ENCODE measurements at places on chromosomes 16 and 17.

- no peak for DNase-seq
Measured at GRCh38 chr17:20071824-20072691, 62.9 kb downstream of the SPECC1 start.

GRCh38 chr17:61250335-61250890, 149.2 kb upstream of the TBX2 start:
- no peak for DNase-seq

DNA sequence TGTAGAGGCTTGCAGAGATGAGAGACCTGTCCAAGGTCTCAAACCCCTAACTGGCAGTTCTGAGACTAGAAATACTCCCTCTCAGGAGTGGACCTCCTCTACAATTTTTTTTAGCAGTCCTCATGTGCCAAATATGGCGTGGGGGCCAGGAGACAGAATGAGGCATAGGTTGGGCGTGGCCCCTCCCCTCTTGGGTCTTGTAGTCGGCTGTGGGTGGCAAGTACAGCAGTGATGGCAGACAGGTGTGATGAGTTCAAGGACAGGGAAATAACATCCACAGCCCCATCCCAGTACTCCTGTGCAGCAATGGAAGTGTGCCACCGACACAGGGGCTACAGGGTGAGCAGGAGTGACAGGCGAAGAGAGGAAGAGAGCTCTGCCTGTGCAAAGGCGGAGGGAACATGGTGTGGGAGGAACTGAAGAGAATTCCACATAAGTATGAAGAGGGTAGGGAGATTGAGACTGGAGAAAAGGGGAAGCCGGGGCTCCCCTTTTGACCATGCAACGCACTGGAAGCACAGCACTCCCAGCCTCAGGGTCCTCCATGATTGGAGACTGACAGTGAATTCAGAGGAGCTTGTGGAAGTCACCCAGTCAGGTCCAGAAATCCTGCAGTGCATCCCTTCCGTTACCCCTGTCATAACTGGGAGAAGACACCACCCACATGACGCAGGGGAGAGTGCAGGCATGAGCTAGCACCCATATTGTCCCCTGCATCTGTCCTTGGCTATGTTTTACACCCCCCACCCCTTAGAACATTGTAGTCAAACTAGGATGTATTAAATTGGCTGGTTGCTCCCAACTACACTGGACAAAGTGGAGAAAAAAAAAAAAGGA, 14.8 kb upstream of the CETP start:
- no peak for DNase-seq

- no peak for DNase-seq
Measured at GRCh38 chr16:3193221-3194212, 5.5 kb downstream of the OR1F1 start.

DNA sequence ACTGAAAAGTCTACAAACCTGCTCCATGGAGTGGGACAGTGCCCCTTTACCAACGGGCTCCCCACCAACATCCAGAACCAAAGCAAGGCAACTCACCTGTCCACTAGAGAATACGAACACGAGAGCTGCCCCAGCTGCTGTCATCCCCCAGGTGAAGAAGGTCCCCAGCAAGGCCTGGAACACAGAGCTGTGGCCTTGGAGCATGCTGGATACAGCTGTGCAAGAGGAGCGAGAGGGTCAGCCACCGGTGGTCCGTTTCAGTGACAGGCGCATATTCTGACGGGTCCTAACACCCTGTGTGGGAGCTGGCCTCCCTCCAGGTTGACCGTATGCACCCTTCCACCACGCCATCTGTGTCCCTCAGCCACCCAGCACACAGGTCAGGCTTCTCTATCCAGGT, 3.9 kb downstream of the SLC39A11 start:
- DNase-seq: no peak

DNA sequence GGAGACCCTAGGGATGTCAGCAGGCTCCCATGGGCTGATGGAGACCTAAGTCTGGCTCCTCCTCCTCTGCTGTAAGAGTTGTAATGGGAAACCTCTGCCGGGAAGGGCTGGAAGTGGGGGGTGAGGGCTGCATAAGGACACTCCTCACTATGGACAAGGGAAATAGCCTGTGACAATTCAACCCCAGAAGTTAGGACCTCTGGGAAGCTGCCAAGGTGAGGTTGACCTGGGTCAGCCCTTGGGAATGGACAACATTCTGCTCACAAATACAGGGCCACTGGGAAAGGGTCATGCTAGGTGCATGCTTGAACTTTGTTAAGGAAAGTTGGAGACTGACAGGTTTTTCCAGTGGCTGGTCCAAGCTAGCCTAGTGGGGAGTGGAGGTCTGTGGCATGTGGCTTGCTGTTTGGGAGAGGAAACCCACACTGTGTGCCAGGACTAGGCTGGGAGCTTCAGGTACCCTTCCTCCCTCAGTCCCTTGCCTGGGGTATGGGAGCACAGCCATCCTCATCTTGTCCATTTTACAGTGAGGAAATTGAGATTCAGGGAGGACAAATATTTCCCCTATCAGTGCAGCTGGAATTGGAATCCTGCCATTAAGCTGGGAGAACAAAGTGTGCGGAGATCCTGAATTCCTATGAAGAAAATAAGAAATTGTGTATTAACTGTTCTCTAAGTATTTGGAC, 190.4 kb downstream of the SALL1 start:
- DNase-seq: no peak

DNA sequence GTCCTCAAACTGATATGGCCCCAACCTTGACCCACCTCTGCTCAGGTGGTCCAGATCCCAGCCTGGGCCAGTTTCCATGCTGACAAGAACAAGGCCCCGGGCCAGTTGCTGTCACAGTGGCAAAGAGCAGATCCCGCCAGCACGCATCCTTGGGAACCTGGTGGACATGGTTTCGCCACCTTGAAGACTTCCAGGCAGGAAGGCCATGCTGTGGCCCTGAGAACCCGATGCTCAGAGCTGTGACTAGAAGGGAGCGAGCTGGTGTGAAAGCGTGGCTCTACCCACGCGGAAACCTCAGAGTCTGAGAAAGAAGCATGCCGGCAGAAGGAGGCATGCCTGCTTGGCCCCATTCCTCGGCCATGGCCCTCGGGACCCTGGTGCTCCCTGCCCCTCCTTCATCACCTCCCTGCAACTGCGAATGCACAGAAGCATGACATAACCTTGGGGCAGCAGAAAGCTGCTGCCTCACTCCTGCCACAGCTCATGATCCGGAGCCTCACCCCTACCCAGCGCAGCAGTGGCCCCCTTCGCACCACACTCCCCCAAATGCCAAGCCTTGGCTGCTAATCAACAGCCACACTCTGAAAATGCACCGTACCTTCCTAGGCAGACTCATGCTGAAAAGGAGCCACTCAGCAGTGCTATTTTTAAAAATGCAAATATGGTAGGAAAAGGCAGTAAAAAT, 33.2 kb downstream of the UBE2O start:
- no peak for DNase-seq

DNA sequence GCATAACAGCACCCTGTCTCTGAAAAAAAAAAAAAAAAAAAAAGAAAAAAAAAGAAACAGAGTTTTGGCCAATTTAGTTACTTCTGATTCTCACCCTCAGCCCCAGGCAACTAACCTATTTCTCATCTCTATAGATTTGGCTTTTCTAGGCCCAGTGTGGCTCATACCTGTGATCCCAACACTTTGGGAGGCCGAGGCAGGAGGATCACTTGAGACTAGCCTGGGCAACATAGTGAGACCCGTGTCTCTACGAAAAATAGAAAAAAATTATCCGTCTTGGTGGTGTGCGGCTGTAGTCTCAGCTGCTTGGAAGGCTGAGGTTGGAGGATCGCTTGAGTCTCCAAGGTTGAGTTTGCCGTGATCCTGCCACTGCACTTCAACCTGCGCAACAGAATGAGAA, 8.7 kb downstream of the RPS6KB1 start:
- DNase-seq: no peak

DNA sequence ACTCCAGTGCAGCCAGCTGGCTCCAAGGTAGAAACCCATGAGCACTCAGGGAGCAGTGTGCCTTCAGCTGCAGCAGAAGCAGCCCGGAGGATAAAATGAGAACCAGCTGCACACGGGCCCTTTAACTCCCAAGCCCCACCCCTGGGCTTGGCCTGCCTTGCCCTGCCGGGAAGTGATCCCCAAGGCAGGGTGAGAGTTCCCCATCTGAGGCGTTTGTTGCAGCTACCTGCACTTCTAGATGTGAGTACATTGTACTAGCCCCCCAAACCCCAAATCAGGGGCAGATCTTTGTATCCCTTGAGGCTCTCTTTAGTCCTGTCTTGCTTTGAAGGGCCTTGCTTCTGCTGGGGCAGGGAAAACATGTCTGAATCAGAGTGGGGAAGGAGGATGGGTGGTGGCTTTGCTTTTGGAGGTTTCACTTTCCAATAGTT, at the start of gene MVP:
Gene MVP, plus strand, starts transcription at position 192 of the 431 bp plus-strand sequence. CDS start 10,088 bp downstream, outside the sequence.
- DNase-seq: peak; percentile 45

- no peak for DNase-seq
Measured at GRCh38 chr17:6420173-6420641, 14.7 kb downstream of the AIPL1 start.

GRCh38 chr16:89775223-89775622, 41.2 kb downstream of the FANCA start:
- DNase-seq: no peak

GRCh38 chr16:83835586-83836566, 28.1 kb downstream of the HSBP1 start:
- peak; percentile 58 for DNase-seq

DNA sequence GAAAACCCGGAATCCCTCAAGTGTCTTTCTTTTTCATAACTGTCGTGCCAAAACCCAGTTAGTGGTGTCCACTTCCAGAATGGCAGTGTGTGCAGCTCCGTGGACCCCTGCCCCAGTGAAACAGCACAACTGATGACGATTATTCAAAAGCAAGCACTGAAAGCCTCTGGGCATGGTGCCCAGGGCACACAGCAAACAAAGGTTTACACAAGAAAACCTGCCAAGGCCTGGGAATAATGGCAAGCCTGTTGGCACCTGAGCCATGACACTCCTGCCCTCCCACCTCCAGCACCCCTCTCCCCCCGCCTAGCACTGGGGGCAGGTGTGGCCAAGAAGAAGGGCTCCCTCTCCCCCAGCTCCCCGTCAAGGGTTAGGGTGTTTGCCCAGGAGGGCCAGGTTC, 2.8 kb downstream of the PKMYT1 start:
- DNase-seq: no peak

GRCh38 chr16:87881324-87882200, 12.3 kb upstream of the SLC7A5 start:
- no peak for DNase-seq

DNA sequence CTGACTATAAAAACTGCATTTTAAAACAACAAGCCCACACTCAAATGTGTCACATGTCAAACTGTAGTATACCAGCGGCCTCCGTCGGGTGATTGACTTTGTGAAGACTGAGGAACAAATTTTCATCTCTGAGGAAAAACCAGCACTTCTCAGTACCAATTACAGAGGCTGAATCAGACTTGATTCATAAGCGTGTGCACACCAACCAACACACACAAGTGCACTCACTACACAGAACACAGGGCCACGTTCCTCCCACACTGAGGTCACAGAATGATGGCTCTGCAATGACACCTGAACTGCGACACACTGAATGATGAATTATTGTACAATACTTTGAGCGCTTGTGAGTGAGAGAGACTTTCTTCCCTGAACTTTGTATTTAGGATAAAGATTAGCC, 29.6 kb downstream of the XPO6 start:
- no peak for DNase-seq

GRCh38 chr16:31695667-31696066, 168.0 kb downstream of the AHSP start:
- DNase-seq: peak; percentile 96

DNA sequence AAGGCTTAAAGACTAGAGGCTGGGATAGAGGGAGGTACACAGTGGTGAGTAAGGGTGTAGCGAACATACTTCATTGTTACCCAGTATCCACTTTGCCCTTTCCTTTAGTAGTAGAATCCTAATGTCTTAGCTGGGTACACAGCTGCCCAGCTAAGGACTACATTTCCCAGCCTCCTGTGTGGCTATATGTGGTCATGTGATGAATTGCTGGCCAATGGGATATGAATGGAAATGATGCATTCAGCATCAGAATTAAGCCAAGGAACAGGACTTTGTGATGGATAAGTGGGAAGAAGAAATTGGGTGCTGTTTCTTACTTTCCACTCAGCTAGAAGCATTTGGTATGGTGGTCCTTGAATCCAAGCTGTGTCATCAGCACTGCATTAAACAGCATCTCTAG, 55.9 kb downstream of the FOXL1 start:
- no peak for DNase-seq

DNA sequence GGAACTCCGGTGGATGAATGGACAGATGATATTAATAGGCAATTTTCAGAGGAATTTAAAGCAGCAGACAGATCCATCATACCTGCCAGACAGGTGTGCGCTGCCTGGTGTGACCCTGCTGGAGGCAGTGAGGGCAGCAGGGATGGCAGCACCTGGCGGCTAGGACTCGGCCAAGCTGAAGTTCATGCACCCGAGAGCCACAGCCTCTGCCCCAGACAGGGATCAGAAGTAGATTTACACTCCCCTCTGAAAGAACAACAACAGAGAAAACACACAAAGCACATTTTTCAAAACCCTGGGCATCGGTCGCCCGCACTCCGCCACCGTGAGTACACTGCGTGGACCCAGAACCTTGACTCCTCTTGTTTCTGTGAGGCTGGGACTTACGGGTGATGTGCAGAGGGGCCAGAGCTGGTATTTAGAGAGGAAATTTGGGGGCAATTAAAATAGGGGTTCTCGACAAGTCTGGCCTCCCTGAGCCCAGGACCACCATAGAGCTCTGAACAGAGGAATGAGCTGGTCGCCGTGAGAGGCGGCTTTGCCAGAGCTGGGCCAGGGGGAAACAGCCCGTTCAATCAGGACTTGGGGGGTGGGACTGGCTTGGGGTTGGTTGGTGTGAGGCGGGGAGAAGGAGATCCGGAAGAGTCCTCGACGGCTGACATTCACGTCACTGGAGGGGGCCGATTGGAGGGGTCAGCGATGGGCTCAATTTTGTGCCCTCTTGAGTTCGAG, 101.0 kb downstream of the METRNL start:
- DNase-seq: no peak

DNA sequence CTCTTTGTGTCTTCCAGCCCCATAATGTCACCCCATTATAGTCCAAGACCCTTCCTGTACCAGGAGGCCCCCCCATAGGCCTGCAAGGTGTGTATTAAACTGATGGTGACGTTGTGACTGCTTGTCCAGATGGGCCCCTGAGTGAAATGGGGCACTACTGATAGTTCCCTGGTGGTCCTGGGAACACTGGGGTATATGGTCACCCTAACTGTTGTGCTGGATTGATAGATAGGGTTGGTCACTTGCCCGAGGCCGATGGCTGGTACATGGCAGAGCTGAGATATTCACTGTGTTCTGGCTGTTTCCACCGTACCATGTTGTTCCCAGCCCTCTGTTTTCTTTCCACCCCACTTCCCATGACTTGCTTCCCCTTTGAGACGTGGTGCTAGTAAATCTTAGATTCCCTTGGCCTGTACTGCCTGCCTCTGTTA, 4.3 kb downstream of the CNP start:
- DNase-seq: no peak

- no peak for DNase-seq
Measured at GRCh38 chr17:50778471-50778870, 11.2 kb upstream of the ANKRD40CL start.

GRCh38 chr17:57756951-57757350, 11.9 kb upstream of the CCDC182 start:
- no peak for DNase-seq

GRCh38 chr16:76696876-76697275, 419.7 kb downstream of the CNTNAP4 start:
- DNase-seq: no peak
